ENCODE measurements at places on chromosomes 5 and 9. TPM values are rescaled to one million over a fixed set of nuclear protein-coding genes. Genes with fewer than 3 reads are reported as not detected.

DNA sequence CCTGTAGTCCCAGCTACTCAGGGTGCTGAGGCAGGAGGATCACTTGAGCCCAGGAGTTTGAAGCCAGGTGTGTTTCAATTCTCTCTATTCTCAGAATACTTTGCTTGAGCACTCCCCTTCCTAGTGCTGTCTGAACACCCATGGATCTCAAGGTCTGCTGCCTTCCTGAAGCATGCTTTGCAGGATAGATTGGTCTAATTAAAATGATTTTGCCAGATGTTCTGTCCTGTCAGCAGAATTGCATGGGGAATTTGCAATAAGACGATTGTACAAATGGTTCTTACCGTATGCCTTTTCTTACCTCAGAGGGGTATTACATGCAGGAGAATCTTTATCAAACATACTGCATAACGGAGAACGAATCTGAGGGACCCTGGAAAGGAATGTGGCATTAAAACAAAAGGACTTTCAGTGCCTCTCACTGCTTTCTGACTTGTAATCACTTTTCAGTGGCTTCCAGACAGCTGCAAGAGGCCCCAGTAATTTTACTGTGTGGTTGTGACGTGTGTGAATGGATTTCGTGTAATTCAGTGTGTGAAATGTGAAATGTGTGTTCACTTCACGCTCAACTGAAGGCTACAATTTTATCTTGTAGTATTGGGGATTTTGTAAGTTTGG, 587.2 kb upstream of the SEMA6A start:
- DNase-seq, result no peak

DNA sequence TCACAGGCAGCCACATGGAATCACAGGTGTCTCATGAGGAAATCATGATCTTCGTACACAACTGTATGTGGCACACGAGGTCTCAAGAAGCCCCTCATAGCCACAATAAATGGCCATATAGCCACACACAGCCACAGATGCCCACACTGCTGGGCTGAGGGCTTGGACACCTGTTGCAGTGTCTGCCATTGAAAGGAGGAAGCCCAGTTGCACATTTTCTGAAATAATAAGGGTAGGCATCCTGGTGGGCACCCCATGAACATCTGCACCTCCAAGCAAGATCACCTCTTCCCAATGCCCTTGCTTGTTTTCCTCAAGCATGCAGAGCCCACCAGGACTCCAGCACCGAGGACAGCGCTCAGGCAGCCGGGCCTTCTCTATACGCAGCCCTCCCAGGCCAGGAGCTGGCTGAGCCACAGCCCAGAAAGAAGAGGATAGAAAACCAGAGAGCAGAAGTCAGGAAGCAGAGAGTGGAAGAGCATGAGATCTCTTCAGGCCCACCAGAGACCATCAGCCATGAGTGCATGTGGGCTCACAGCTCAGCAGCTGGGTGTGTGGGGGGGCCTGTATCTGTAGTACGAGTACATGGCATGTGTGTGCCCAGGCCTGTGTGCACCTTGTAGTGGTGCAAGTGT, 1.0 kb upstream of the ACSL6 start:
- DNase-seq, result no peak

DNA sequence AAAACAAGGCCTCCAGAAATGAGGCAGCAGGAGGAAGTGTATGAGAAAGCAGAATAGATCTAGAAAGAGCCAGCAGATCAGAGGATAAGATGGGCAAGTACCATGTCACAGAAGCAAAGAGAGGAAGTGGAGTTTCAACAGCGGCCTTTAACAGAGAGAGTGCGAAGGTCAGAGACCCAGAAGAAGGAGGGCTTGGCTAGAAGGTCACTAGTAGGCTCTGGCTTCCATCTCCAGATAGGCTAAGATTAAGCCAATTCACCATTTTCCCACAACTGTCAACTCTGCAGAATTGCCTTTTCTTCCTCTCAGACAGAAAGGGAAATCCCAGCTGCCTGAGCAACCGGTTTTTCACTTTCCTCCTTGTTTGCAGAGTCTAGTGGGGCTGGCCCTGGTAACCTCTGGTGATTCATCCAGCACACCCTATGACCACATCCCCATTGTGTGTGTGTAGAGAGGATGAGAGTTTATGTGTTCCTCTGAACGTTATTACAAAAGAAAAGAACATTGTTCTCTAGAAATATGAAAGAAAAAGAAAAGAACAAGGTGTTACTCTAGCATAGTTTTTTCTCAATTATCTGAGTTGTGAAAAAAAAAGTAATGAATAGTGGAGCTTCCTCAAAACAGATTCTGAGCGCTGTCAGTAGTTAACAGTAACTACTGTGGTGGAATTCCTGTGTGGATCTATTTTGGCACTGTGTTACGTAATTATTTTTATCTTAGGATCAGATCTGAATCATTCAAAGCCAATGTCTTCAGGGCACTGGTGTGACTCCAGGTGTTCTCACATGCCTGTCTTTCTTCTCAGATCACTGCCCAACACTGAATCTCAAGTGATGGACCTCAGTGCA, 220.4 kb downstream of the ARRDC3 start:
- DNase-seq, result no peak

ENHO gene
- not detected for polyA plus RNA-seq

DNA sequence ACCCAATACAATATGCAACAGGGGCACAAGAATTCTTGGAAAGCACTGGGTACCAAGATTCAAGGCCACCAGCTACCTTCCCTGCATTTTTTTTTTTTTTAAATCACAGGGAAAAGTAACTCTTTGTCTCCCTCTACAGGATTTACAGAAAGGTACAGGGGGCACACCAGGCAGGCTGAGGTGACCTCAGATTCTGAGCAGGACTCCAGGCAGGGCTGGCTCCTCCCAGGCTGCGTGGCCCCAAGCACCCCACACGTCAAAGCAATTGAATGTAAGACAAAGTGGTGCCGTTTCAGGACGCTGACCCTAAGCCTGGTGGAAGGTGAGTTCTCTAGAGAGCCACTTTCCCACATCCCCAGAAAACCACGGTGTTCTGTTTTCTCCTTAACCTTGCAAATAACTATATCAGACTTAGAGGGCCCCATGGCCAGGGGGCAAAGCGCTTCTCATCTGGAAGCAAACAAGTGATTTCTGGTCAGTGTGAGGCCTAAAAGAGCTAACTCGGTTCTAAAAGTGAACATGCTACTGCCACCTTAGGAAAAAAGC, 222.6 kb downstream of the ROR2 start:
- DNase-seq, result peak; percentile 25
